ENCODE measurements at places on chromosomes 3 and 15.

GRCh38 chr3:48157950-48158376 lies 30.3 kb downstream of the CDC25A start:
- DNase-seq: no peak

- peak; percentile 97 for DNase-seq
Observed at GRCh38 chr15:56733136-56734012, at the start of gene ZNF280D. ZNF280D (minus strand) TSS chr15:56733509; CDS start chr15:56707109, 26,400 bp downstream.

DNA sequence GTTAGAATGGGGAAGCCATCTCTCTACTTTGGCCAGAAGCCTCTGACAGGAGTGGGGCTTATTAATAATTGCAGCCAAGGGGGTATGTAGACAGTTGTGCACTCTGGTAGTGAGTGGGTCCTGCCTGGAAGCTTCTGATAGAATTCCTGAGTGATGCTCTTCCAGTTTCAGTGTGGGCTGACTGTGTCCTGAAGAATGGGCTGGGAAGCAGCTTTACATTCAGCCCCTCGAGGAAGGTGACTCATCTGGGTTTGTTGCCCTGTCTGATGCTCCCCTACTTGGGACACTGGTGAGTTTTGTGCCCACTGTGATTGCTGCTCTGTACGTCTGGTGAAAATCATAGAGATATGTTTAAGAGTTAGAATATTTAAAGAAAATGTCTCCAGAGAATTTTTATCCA lies 444.7 kb upstream of the RBMS3 start:
- DNase-seq: no peak

- peak; percentile 78 for DNase-seq
Observed at GRCh38 chr15:77959432-77959879, 118.1 kb downstream of the TBC1D2B start.

DNA sequence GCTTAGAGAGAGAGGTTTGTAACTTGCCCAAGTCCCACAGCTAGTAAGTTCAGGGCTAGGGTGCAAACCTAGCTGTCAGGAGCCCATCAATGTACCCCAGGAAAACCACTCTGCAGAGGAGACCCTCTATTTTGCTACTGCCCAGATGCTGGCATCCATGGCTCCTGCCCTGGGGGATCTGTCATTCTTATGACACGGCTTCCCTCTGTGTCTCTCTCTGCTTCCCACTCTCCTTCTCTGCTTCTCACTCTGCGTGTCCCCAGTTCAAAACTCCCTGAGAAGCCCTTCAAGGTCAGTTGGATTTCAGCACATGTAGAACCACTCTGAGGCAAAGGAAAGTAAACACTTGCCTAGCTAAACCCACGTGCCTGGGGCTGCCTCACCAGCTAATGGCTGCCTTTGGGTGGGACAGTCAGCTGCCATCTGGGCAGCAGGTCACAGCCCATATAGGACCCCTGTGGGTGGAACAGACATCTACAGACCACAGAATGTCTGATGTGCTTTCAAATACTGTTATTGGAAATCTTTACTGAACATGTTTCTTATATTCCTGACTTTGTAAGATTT lies 29.4 kb upstream of the SLCO2A1 start:
- no peak for DNase-seq

GRCh38 chr3:71515636-71516365 lies 67.7 kb downstream of the FOXP1 start:
- no peak for DNase-seq

GRCh38 chr3:178271740-178272387 lies 264.4 kb upstream of the KCNMB2 start:
- no peak for DNase-seq

DNA sequence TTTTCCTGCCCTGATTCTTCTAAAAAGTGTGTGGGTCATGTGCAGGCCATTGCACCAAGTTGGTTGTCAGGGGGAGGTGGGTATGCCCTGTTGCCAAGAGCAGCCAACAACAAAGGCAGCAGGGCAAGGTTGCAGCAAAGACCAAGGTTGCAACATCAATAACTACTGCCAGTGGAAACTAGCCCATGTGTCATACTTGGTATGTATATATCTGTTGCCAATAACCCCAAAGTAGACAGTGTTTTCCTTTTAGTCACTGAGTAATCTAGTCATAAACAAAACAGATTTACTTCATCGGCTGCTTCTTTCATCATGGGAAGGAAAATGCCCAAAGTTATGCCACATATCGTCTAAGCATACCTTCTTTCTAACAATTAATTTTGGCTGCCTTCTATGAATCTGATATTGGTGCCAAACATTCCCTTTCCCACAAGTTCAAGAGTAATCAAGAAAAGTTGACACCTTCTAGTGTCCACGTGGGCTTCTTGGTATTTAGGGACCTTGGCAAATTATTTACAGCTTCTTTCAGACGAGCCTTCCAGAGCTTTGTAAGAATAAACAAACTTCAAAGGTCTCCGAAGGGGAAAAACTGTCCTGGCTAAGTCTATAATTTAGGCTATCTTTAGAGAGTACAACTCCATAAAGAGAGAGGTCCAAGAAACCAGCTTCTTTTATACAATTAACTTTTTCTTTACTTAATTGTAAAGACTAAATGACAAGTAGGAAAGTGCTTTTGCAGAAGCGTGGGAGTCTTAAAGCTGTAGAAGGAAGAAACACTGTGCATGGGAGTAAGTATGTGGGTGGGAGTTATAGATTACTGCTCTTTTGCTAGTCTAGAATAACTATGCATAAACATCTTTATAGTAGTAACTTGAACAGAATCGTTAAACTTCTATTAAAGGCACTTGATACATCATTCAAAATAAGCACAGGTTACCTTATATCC lies 10.0 kb upstream of the MBNL1 start:
- no peak for DNase-seq

DNA sequence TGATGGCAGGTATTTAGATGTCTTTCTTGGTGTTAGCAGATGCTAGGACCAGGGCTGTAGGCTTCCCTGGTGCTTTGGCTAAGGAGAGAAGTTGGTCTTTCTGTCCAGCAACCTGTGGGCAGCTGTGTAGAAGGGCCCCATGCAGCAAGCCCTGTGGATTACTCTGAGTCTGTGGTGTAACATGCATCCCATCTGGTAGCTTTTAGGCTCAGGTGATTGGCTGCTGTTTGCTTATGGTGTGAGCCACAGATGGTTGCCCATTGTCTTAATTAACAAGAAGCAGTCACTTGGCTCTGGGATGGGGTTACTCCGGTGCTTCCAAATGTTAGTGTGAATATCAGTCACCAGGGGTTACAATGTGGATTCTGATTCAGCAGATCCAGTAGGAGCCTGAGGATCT lies 368.6 kb upstream of the C2CD4B start:
- DNase-seq: no peak

GRCh38 chr3:194314388-194315068 lies 36.6 kb downstream of the CPN2 start:
- DNase-seq: no peak

DNA sequence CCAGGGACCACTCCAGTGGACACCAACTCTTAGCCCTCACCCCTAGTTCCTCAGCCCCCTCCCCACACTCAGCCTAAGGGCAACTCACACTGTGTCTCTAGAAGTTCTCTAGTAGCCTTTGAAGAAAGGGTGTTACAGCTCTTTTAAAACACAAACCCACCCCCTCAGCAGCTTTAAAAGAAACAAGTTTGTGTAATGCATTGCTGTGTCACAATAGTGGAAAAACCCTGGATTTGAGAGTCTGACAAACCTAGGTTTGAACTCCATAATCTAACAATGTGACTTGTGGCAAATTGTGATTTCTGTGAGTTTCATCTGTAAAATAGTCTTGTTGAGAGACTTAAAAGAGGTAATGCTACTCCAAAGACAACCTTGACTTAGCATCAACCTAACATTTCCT lies 54.0 kb downstream of the PLCH1 start:
- no peak for DNase-seq

GRCh38 chr15:76060118-76060989 lies 569 bp downstream of the TMEM266 start:
- DNase-seq: no peak

DNA sequence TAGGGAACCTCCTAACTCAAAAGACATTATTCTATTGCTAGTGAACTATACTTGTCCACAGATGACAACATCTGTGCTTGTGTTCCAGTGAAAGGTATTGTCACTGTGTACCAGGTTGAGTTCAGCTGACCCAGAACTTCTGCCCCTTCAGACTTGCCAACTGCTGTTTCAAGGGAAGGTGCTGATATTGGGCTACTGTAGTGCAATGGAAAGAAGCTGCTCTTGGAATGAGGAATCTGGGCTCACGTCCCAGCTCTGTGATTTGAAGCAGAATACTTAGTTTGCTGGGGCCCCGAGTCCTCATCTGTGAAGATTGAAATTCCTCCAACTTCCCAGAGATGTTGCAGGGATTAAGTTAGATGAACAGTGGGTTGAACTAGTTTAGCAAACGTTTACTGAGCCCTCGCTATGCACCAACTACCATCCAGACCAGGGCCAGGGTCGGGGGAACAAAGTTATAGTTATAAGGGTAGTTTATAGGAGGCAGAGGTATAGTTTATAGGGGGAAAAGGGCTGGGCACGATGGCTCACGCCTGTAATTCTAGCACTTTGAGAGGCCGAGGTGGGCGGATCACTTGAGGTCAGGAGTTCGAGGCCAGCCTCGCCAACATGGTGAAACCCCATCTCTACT lies 15.9 kb upstream of the UMPS start:
- no peak for DNase-seq

- DNase-seq: no peak
Observed at GRCh38 chr3:65400899-65401298, 637.8 kb downstream of the MAGI1 start.

DNA sequence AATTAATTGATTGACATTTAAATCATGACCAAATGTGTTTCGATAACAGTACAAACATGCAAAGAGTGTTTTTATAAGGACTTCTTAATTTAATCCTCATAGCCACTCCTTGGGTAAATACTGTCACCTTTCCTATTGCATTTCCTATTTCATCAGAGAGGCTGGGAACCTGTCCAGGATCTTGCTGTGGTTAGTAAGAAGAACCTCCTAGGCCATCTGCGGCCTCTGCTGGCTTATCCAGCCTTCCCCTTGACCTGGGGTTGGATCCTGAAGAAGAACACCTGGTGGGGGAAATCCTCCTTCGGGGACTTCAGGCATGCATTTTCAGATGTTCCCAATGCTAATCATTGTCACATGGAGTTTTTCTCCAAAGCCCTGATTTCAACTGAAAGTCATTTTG lies 25.5 kb downstream of the GLDN start:
- DNase-seq: no peak

DNA sequence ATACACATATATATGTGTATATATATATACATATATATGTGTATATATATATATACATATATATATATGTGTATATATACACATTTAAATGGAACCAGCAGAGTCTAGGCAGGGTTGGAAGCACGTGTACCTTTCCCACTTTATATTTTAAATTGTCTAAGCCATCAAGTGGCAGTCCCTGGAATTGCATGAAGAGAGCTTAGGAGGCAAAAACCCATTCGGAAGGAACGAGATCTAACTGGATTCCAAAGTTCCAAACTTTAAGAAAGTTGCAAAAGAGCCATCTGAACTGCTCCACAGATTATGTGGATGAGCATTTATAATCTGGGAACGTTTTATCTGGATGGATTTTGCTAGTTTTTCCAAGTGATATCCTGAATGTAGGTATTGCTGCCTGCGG lies 186.5 kb downstream of the FOXP1 start:
- no peak for DNase-seq

GRCh38 chr3:10015461-10015904 lies 10.8 kb upstream of the FANCD2 start:
- DNase-seq: peak; percentile 62

GRCh38 chr15:49538520-49538919 lies 82.1 kb downstream of the FAM227B start:
- DNase-seq: no peak

DNA sequence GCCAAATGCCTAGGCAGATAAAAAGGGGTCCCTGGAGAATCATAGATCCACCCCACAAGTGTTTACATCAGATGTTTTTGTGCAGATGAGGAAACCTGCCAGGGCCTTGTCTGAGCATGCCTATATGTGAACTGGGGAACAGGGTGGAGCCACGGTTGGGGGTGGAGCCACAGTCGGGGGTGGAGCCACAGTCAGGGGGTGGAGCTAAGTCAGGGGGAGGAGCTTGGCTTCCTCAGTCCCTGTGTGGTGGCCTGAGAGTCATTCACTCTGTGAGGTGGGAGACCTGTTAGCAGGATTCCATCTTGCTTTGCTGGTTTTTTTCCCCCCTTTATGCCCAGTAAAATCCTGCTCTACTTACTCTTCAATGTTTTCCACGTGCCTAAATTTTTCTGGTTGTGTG lies 57.8 kb upstream of the TGFBR2 start:
- no peak for DNase-seq

- DNase-seq: peak; percentile 77
Observed at GRCh38 chr15:78944669-78945407, at the start of gene CTSH. CTSH (minus strand) TSS chr15:78945046; CDS start chr15:78944981, 65 bp downstream.

- DNase-seq: peak; percentile 91
Observed at GRCh38 chr3:141412936-141413354, 44.6 kb downstream of the ZBTB38 start.

GRCh38 chr3:30952786-30953185 lies 58.3 kb upstream of the GADL1 start:
- no peak for DNase-seq

- no peak for DNase-seq
Observed at GRCh38 chr3:23055733-23056376, 147.3 kb upstream of the UBE2E2 start.

- DNase-seq: no peak
Observed at GRCh38 chr3:100185847-100186246, 71.5 kb upstream of the FILIP1L start.

GRCh38 chr3:150783920-150784746 lies 21.2 kb upstream of the SIAH2 start:
- DNase-seq: no peak

GRCh38 chr15:64824929-64825430 lies 467 bp downstream of the PIF1 start:
- no peak for DNase-seq

- no peak for DNase-seq
Observed at GRCh38 chr3:58359621-58360020, 26.9 kb downstream of the PXK start.

GRCh38 chr15:31379042-31379441 lies 52.4 kb downstream of the KLF13 start:
- no peak for DNase-seq

- no peak for DNase-seq
Observed at GRCh38 chr3:28198161-28198560, 43.3 kb upstream of the CMC1 start.

DNA sequence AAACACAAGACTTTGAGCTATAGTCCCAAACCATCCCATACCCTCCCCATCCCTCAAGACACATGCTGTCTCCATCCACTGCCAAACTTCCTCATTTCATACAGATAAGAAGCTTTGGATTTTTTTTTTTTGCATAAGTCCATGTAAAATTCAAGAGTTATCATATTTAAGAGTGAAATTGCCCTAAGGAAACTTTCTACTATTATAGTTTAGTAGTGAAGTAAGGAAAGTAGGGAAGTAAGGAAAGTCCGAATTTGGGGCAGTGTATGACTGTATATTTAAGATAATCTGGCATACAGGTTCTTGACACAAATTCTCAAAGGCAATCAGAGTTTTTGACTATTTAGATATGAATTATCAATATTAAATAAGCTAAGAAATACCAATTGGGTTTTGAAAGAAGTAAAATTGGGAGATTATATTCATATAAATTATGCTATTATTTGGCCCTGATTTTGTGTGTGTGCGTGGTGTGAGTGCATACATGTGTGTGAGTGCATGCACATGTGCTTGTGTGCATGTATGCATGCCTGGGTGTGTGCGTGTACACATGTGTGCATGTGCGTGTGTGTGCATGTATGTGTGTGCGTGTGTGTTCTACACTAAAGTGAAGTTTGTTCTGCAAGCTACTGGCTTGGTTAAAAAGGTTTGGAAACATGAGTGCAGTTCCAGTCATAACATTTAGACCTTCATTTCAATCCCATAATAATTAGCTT lies 83.6 kb upstream of the MBNL1 start:
- no peak for DNase-seq
